ENCODE measurements at places on chromosomes 7 and 10.

DNA sequence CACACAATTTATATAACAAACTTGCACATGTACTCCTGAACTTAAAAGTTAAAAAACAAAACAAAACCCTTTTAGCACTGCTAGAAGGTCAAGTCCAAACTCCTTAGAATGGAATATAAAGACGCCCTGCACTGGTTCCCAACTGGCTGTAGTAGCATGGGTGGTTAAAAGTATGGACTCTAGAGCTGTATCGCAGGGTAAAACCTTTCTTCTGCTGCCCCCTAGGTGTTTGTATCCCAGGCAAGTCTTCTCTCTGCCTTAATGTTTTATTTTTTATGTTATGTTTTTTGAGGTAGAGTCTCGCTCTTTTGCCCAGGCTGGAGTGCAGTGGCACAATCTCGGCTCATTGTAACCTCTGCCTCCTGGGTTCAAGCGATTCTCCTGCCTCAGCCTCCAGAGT is 35.2 kb downstream of the LSMEM1 start:
- DNase-seq = no peak

- no peak for DNase-seq
Measured at GRCh38 chr10:67921065-67921464, 36.6 kb downstream of the SIRT1 start.

- no peak for DNase-seq
Measured at GRCh38 chr7:46282155-46282554, 361.1 kb upstream of the IGFBP3 start.

GRCh38 chr10:31669357-31669756 is 259.3 kb downstream of the ARHGAP12 start:
- peak; percentile 27 for DNase-seq

DNA sequence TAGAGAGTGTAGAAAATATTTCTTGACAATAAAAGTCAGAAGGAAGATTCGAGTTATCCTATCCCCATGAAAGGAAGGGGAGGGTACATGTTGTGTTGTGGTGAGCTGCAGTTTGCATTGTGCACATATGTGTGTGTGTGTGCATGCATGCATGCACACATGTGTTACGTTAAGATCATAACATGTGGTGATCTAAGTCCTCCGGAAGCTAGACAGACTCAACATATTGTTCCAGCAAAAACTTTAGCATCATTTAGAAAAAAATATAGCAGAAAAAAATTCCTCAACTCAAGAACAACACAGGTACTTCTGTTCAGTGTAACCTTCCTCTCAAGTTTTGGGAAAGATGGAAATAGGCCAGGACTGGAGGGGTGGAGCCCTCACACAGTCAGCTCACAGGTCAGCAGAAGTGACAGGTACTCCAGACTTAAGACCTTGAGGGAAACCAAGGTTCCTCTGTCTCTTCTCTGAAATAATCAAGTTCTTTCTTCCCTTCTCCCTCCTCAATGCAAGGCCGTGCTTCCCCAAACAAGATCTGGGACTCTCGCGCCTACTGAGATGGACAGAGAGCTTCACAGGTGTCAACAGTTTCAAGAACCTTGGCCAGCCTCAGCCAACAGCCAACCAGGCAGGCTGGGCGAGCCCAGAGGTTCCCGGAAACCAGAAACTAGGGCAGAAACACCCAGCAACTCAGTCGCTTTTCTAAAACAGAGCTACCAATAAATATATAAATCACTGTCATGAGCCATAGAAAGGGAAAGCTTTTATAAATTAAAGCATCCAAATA is 205.2 kb downstream of the FAM107B start:
- no peak for DNase-seq

- no peak for DNase-seq
Measured at GRCh38 chr7:22732556-22733126, 5.6 kb downstream of the IL6 start.

GRCh38 chr7:75629044-75629443 is 109.7 kb downstream of the HIP1 start:
- no peak for DNase-seq

- no peak for DNase-seq
Measured at GRCh38 chr10:46094197-46094500, 48.1 kb upstream of the MSMB start.

All from C1 segment of cervical spinal cord (tissue), 14 donors.